Skeletal muscle tissue (tissue), 5 donors: ENCODE measurements at places on chromosomes 1 and 21. TPM values are rescaled to one million over a fixed set of nuclear protein-coding genes. Genes with fewer than 3 reads are reported as not detected.

The SPATA21 gene
- not detected for total RNA-seq

The MYOC gene
- 5.2 TPM for total RNA-seq

The KCNA3 gene
- 0.52 TPM for total RNA-seq

The LAD1 gene
- total RNA-seq: 3.1 TPM

The TAS1R1 gene
- total RNA-seq: 5.7 TPM

The FLG2 gene
- not detected for total RNA-seq

The CCNL2 gene
- 55.3 TPM for total RNA-seq

The LCE1C gene
- not detected for total RNA-seq

The KCNC4 gene
- total RNA-seq: 1.6 TPM

The C8B gene
- not detected for total RNA-seq

The OSBPL9 gene
- 80.9 TPM for total RNA-seq

The SPRR2D gene
- total RNA-seq: not detected

The SSR2 gene
- 276 TPM for total RNA-seq

The PRELP gene
- total RNA-seq: 1.0 TPM

The SLC26A9 gene
- not detected for total RNA-seq

The RXFP4 gene
- total RNA-seq: not detected

The CRP gene
- not detected for total RNA-seq

The HMGCS2 gene
- total RNA-seq: 2.1 TPM

The TDRD10 gene
- total RNA-seq: 1.0 TPM

The RBM11 gene
- not detected for total RNA-seq

The ATP6V1G3 gene
- not detected for total RNA-seq

The ANXA9 gene
- total RNA-seq: not detected

The ZCCHC17 gene
- total RNA-seq: 19.8 TPM

The ACOT11 gene
- 4.7 TPM for total RNA-seq

The TRNP1 gene
- total RNA-seq: under 0.01 TPM

The COL11A1 gene
- 85.6 TPM for total RNA-seq

The TMEM240 gene
- total RNA-seq: 2.1 TPM

The ALPL gene
- 1.0 TPM for total RNA-seq

The SLC35D1 gene
- total RNA-seq: 7.8 TPM

The HEYL gene
- total RNA-seq: 11.0 TPM

The HENMT1 gene
- 21.9 TPM for total RNA-seq

The NR1I3 gene
- total RNA-seq: not detected

The RGS18 gene
- total RNA-seq: 0.52 TPM

The FAM177B gene
- not detected for total RNA-seq

The FCRL2 gene
- not detected for total RNA-seq

The SELE gene
- 1.6 TPM for total RNA-seq

The C1orf115 gene
- total RNA-seq: 9.4 TPM

The ENAH gene
- 38.6 TPM for total RNA-seq

The PRMT6 gene
- total RNA-seq: 16.2 TPM

The AKR7A3 gene
- total RNA-seq: 0.52 TPM

The TESK2 gene
- total RNA-seq: 2.6 TPM

The GPR25 gene
- not detected for total RNA-seq

The CASZ1 gene
- total RNA-seq: 26.1 TPM

The OR2W3 gene
- 2.1 TPM for total RNA-seq

The COL18A1 gene
- total RNA-seq: 59.0 TPM

The RGS13 gene
- under 0.01 TPM for total RNA-seq

The FCGR3B gene
- 2.6 TPM for total RNA-seq

The TMCC2 gene
- total RNA-seq: 15.1 TPM

The IFNGR2 gene
- total RNA-seq: 43.8 TPM
